ENCODE measurements at places on chromosomes 3 and 15. TPM values are rescaled to one million over a fixed set of nuclear protein-coding genes. Genes with fewer than 3 reads are reported as not detected.

The REC114 gene
- not detected for total RNA-seq

The SUCNR1 gene
- 0.84 TPM for total RNA-seq

The SCAMP5 gene
- 10.7 TPM for total RNA-seq

The ARGFX gene
- total RNA-seq, result not detected

The FBXW12 gene
- total RNA-seq, result not detected

The STAB1 gene
- 269 TPM for total RNA-seq

The SCN5A gene
- 2.7 TPM for total RNA-seq

The CLDN1 gene
- 208 TPM for total RNA-seq

The AGBL1 gene
- total RNA-seq, result 0.21 TPM

The CFAP20DC gene
- 1.5 TPM for total RNA-seq

The RETNLB gene
- total RNA-seq, result not detected

The HRG gene
- not detected for total RNA-seq

DNA sequence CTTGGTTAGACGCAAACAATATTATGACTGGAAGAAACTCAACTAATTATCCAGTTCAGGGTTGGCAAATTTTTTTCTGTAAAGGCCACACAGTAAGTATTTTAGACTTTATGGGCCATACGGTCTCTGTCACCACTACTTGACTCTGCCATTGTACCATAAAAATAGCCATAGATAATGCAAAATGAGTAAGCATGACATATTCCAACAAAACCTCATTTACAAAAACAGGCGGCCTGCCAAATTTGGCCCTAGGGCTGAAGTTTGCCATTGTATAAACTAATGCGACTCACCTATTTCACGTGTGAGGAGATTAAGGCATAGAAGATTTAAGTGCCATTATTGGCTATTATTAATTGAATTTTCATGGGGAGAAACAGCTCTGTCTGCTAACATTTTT lies 116.8 kb upstream of the CNTN6 start:
- no peak for DNase-seq

GRCh38 chr15:34179234-34179633 lies 30.7 kb downstream of the KATNBL1 start:
- DNase-seq, result no peak

- no peak for DNase-seq
Measured at GRCh38 chr3:86056032-86056431, 934.9 kb downstream of the VGLL3 start.

DNA sequence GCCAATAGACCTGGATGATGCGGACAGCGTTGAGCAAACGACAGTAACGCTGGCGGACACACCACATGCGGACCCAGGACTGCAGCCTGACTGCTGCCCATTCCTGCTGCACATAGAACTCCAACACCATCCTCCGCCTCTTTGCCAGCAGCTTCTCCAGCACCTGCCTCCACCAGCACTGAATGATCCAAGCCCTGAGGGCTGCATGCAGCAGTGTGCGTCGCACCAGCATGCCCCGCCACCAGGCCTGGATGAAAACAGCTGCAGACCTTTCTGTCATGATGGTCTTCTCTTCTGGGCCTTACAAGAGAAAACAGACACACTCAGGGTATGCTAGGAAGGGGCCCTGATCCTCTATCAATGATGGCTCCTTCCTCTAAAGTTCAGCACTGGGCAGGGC lies 1.5 kb downstream of the IQCF5 start:
- no peak for DNase-seq

GRCh38 chr3:87997298-87997697 lies 61.5 kb downstream of the CGGBP1 start:
- no peak for DNase-seq

DNA sequence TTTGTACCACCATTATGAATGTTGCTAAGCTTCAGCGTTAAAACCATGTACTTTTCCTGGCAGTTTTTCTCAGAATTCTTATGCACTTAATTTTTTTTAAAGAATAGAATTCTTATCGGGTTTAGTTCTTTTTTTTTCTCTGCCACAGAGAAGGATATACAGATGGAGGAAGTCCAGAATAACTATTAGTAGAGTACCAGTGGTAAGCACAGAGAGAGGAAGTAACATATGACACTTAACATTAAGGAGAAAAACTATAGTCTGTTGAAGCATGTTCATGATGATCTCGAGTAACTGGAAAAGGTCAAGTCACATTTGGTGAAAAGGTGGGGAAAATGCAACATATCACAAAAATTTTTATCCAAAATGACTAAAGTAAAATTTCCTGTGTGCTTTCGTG lies 68.9 kb downstream of the RNF13 start:
- no peak for DNase-seq

DNA sequence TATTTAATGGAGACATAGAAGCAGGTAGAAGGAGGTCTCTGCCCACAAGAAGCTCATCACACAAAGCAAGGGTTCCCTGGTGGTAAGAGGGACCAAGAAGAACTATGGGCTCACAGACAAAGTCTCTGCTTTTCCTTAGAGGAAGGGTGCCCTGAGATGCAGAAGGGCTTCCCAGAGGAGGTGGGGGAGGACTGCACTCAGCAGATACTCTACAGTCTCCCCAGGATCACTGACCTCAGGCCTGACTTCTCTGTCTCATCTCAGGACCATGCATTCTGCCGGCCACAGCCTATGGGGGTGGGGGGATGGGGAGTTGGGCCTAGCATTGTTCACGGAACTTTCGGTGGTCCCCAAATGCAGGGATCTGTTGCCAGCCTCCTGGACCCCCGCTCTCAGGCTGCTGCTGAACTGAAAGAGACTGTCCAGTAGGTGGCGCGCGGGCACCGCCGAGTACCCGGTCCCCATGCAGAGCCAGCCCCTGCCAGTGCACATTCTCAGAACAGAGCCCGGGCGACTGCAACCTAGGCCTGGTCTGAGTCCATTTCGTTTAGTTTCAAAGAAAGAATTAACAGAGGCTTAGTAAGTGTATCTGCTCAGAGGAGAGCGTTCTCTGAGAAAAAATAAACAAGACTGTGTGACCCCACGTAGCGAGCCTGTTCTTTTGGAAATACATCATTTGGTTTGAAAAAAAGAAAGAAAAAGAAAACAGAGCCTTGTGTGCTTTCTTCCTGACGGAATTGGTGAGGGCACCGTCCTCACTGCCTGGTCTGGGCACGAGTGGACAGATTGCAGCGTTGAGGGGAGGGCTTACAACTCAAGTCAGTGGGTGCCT lies 74.1 kb downstream of the LRTM1 start:
- DNase-seq, result peak; percentile 61

- no peak for DNase-seq
Measured at GRCh38 chr3:17845026-17845812, 102.8 kb upstream of the TBC1D5 start.

- no peak for DNase-seq
Measured at GRCh38 chr15:40958723-40959122, 5.5 kb downstream of the CHAC1 start.

DNA sequence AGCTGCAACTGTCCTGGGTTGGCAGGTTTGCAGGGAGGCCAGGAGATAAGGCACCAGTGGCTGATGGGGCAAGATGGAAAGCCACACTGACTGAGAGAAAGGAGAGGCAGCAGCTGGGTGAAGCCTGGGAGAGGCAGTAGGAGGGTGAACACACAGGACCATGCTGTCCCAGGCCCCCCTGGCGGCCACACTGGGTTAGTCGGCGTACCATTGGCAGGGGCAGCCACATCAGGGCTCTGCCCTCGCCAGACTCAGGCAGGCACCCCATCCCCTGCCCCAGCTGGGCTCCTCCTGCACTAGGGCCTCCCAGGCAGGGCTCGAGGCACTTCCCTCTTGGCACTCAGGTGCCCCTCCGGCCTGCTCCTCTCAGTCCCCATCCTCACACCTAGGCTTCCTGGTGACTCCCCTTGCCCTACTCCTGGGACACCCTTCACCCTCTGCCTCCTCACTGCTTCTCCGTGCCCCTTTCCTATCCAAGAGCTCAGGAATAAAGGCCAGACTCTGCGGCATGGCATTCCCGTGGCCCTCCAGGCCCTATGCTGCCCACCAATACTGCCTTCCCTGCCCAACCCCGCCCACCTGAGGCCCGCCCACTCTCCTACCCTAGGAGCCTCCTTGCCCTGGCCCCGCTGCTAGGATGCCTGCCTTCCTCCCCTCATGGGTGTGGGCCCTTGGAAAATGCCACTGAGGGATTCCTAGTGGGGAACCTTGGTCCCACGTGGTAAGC lies 28.7 kb upstream of the DUSP7 start:
- no peak for DNase-seq

DNA sequence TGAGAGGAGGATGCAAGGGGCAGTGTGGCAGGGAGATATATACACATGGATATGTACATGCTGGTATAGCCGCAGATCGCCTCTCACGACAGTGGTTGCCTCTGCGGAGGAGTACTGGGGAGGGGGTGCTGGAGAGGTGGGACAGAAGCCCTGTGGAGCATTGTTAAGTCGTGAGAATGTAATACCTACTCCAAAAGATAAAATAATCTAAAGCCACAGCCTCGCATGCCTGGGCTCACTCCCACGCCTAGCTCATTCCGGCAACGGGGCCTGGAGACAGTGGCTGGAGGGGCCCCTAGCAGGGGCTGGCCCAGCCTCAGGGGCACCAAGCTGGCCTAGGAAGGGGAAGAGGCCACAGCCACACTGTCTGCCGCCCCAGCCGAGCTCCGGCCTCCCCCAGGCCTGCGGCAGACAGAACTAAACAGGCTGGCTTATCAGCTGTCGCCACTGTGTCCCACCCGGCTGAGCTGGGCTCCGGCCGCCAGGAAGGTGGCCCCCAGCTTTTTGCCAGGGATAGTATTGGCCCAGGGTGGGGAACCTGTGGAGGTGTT lies 65.1 kb upstream of the LCTL start:
- DNase-seq, result no peak

DNA sequence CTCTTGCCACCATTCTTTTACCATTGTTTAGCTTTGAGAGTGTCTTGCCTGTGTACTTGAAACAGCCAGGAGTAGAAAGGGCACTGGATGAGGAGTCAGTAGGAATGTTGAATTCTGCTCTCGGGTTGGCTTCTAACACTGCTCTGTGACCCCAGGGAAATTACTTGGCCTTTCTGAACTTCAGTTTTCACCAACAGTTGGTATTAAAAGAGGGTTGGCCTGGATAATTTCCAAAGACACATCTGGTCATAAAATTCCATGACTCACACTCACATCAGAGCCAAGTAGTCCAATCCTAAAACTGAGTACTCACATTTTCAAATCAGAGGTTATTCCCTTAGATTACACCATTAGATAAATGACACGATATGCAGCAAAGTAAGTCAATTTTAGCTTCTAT lies 141.6 kb downstream of the ECT2 start:
- no peak for DNase-seq

DNA sequence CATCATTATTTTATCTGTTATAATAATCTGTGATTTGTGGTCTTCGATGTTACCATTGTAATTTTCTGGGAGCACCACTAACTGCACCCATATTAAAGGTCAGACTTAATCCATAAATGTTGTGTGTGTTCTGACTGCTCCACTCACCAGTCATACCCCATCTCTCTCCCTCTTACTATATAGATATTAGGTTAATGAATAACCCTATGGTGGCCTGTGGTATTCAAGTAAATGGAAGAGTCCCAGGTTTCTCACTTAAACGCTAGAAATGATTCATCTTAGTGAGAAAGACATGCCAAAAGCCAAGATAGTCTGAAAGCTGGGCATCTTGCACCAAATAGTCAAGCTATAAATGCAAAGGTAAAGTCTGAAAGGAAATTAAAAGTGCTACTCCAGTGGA lies 1358.5 kb downstream of the ROBO2 start:
- no peak for DNase-seq

GRCh38 chr3:3353153-3353552 lies 173.7 kb upstream of the CRBN start:
- DNase-seq, result no peak

DNA sequence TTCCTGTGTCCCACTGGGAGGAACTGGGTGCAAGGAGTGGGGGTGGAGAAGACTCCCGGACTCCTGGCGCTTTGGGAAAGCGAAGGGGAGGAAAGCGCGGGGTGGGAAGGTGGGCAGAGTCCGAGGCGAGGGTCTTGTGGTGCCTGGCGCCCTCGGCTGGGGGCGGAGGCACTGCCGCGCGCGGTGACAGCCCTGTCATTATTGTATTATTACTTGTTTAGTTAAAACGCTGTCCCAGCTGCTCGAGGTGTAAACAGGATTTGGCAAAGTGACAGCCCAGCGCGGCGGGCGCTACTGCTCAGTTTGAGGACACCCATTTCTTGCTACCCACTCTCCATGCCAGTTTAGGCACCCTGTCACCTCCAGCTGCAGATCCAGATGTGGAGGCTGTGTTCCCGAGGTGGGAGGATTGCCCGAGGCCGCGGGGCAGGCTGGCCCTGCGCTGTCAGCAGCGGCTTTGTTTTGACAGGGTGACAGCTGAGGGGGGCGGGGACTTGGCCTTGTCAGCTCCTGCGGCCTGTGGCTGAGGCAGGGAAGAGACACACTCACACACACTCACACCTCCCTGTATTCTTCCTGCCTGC lies 1.0 kb downstream of the KAT2B start:
- DNase-seq, result peak; percentile 83

DNA sequence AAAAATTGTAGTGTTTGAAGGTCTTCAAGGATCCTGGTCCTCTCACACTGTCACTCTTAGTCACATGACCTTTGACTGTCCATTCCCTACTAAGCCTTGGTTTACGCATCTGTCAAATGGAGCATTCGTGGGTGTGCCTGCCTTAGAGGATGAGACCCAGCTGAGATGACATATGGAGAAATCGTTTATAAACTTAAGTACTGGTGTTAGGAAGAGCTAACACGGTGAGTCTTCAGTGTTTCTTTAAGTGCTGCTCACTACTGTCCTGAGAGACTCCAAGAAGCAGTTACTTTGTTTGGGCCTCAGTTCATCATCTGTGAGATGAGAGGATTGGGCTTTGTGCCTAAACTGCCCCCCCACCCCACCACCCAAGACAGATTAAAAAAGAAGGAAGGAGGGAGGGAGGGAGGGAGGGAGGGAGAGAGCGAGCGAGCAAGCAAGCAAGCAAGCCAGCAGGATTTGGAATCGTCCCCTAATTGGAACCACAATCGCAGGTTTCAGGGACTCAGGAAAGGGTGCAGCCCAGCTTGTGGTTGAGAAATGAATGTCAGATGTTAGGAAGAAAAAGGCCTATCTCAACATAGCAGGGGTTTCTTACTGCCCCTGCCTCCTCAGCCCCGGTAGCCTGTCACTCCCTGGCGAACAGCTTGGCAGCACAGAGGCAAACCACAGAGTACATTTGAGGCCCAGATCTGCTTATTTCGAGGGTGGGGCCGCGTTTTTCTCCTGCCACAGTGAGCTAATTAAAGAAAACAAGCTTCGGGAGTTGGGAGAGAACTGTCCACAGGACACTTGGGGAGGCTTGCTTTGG lies 32.7 kb downstream of the SMAD3 start:
- DNase-seq, result peak; percentile 67

DNA sequence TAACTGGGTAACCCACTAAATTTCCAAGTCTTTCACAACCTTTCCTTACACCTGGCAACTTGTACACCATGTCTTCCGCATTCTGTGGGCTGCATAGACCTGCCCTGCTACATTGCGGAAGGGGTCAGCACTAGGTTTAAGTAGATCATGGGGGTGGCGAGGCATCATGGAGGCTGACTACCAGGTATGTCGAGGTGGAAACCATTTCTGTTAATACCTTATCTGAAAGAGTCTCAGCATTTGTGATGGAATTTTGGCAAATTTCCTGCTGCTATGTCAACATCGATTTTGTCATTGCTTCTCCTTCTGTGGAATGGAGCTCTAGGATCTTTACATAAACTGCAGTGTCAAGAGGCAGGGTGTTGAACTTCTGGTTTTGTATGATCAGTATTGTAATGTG lies 187.2 kb downstream of the GHSR start:
- no peak for DNase-seq

All from tibial nerve (tissue), 4 donors.